ENCODE measurements at places on chromosomes 6 and 20.

- DNase-seq: no peak
Observed at GRCh38 chr20:10381477-10381876, 52.5 kb downstream of the MKKS start.

DNA sequence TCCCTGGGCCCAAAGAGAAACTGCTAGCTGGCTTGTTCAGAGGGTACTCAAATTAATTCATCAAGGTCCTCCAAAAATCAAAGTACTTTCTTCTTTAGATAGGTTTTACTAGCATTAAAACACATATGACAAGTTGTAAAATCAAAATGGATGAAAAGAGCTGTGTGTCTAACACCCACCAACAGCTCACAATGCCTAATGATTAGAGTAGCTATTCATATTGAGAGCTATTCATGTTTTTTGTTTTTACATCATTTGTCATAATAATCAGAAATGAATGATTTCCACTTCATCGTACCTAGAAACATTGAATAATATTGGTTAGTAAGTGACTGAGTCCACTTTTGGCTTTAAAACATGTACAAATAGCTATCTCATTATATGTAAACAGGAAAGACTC is 289.9 kb upstream of the RUNX2 start:
- no peak for DNase-seq

- DNase-seq: no peak
Observed at GRCh38 chr20:51446230-51446629, 96.3 kb downstream of the NFATC2 start.

GRCh38 chr20:33576432-33577125 is 85.5 kb upstream of the C20orf144 start:
- no peak for DNase-seq

DNA sequence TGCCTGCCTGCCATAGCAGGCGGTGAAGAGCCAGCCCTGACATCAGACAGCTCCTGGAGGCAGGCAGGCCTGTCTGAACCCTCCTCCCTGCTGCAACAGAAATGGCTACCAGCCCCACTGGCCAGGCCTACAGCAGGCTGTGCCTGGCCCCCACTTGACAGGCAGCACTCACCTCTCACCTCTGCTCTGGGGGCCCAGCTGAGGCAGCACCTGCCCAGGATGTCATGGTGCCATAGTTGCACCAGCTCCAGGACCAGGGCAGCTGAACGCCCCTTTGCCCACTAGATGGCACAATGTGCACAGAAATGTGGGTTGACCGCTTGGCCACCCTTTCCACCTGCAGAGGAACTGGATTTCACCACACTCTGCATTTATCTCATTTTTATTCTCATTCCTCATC is 30.6 kb downstream of the MRPL14 start:
- DNase-seq: peak; percentile 32

DNA sequence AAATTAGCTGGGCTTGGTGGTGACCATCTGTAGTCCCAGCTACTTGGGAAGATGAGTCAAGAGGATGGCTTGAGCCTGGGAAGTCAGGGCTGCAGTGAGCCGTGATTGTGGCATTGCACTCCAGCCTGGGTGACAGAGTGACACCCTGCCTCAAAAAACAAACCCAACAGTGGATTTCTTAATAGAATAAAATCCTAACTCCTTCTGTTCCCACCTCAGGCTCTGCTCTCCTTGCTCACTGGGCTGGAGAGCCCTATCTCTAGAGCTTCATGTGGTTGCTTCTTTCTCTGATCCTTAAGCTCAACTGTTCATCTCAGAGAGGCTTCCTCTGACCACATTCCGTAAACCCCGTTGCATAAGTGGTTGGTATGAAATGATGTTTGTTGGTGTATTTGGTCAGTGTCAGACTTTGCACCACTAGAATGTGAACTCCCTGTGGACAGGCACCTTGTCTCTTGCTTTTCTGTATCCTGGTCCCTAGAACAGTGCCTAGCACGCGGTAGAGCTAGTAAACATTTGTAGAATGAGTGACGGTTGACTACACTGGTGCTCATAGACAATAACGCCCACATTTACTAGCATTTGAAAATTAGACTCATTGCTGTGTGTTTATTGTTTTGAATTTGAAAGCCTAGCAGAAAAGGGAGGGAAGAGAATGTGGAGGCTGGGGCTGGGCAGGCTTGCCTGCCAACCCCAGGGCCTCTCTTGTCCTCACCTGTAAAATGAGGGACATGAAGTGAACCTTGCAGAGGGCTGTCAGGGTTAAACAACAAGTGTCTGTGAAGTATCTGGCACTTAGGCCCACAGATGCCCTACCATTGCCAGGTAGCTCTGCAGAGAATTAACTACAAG is 4.2 kb downstream of the MAPRE1 start:
- DNase-seq: no peak

DNA sequence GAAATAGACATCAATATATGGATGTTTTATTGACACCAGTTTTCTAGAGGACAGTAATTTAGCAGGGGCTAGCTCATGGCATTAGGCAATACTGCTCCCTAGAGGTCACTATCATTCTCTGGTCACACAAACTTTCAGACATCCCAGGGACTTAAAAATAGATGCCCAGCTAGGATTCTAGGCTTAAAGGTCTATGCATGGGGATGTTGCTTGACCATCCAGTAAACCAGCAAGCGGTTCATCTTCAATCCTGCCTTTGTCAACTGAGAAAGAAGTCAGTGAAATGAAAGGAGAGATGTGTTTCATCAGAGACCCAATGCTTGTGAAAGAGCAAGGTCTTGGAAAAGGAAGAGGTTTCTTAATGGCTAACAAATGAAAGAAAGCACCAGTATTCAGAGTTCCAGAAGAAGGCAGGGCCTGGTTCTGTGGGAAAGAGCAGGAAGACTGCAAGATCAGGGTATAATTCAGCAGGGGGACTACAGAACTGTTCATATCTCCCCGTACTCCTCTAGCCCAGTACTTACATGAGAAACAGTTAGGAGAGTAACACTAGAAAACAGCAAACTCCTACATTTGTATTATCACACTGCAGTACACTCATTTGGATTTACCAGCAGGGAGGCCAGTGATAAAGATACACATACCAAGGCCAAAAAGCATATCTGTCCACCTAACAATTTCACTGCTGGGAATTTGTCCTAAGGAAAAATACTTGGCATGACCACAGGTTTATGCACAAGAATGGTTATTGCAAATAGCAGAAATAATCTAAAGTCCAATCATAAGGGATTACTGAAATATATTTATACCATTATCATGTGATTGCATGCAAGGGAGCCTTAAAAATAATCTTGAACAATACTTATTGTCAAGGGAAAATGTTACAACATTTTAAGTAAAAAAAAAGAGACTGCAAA is 151.4 kb upstream of the LAMA2 start:
- no peak for DNase-seq

GRCh38 chr20:36481380-36482043 is 59.8 kb upstream of the MYL9 start:
- DNase-seq: no peak

- DNase-seq: no peak
Observed at GRCh38 chr6:145704143-145704781, 31.1 kb downstream of the EPM2A start.
